RKO (cell line): ENCODE measurements at places on chromosomes 3 and 15.

DNA sequence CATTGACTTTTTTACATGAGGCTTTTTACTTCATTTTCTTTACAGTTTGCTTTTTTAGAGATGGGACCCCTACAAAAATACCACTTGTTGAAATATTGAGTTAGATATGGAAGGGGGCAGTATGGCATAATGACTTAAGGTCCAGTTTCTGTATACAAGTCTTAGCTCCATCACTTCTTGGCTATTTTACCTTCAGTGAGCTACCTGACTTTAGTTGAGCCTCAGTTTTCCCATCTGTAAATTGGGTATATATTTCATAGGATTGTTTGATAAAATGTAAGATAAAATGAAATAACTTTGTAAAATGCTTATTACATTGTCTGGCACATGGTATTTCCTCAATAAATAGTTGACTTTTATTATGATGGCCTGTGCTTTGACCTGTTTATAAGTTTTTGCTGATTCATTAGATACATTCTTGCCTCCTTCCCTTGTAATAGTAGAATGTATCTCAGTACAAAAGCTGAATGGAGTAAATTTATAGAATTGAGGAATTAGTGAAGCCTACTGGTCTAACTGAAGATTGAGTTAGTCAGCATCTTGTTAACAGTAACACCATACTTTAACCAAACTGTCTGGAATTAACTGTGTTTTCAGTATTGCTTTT, 27.6 kb downstream of the TBC1D23 start:
- no peak for DNase-seq

GRCh38 chr3:4398120-4398940, 68.7 kb downstream of the SUMF1 start:
- DNase-seq: no peak

- no peak for DNase-seq
Measured at GRCh38 chr3:4758249-4758860, 220.9 kb upstream of the BHLHE40 start.

DNA sequence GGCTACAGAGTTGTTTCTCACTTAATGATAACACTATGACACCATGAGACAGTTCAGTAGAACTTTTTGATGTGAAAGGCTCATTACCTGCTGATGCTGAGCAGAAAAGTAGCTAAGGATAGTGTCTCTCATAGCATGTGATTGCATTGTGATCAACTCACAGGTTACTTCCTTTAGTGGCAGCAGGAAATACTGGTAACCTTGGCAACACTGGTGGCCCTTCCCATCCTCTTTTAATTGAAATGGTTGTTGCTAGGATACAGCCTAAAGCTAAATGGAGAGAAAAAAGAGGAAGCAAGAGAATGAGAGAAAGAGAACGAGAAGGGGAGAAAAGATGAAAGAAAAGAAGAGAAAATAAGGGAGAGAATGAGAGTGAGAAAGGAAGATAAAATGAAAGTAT, 204.7 kb upstream of the GAP43 start:
- DNase-seq: no peak

GRCh38 chr3:194740859-194741491, 55.3 kb downstream of the FAM43A start:
- DNase-seq: peak; percentile 58

- no peak for DNase-seq
Measured at GRCh38 chr3:169667166-169668071, 3.9 kb upstream of the MECOM start.

- DNase-seq: no peak
Measured at GRCh38 chr3:107841831-107842230, 249.0 kb downstream of the CD47 start.

GRCh38 chr3:124346487-124346886, 354.6 kb upstream of the ROPN1 start:
- no peak for DNase-seq

DNA sequence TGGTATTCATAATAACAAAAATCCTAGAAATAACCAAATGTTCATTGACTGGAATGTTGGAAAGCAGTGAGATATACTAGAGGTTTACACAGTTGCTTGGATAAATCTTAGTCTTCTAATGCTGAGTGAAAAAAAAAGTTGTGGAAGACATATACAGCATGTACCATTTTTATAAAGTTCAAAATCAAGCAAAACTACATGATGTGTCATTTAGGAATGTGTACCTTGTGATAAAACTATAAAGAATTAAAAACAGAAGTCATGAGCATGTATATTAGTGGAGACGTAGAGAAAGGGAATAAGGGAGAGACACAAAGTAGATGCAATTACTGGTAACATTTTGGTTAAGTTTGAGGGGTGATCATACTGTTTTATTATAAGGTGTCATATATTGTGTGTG, 45.2 kb downstream of the FBXL2 start:
- no peak for DNase-seq

DNA sequence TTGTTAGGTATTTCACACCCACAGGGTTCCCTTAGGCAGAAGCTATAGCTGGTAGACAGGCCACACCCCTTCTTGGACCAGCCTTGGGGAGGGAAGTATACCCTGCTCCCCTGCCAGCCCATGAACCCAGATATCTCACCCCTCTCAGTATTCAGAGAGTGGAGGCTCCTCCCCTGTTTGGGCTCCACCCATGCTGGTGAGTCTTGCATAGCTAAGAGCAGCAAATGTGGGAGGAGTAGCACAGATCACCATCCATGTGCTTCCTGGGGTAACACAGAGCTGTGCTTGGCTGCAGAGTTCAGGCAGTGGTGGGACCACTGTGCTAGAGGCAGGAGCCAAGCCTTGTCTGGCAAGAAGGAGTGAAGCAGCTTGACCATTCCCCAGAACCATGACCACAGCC, 427.2 kb downstream of the ZIC1 start:
- DNase-seq: no peak
